ENCODE measurements at places on chromosomes 4 and X.

DNA sequence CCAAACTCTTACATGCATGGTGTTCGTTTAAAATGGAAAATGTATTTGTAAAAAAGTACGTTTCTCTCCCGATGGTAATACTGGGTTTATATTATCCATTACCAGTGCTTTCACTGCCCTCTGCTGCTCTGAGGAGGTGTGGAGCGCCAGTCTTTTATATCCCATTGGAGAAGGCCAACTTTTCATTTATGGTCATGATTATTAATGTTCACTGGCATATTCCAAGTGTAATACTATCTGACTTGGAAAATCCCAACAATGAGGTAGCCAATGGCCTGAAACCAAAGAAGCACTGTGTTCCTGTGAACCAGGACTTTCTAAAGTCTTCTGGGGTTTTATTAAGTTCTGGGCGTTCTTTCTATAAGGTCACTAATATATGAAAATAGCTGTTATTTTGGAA lies 80.7 kb downstream of the SYNPO2 start:
- DNase-seq: no peak

- no peak for DNase-seq
Observed at GRCh38 chr4:2873329-2873728, 29.7 kb downstream of the ADD1 start.

GRCh38 chr4:136751556-136751955 lies 780.7 kb downstream of the PCDH18 start:
- no peak for DNase-seq

DNA sequence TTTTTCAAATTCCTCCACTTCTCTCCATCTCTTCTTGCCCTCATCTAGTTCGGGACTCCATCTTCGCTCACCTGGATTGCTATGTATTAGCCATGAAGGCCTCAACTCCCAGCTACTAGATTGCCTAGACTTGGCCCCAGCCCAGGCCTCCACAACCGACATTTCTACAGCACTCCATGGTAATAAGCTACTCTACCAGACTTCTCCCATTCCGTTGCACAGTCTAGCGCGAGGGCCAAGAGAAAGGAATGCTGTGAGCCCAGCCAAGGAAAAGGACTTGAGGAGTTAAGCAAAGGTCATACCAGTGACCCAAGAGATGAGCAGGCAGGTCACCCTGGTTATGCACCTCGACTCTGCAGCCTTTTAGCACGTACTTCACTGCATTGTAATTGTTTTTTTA lies 75.6 kb downstream of the SOWAHB start:
- DNase-seq: no peak

- no peak for DNase-seq
Observed at GRCh38 chr4:112327965-112328733, 31.0 kb downstream of the ALPK1 start.

DNA sequence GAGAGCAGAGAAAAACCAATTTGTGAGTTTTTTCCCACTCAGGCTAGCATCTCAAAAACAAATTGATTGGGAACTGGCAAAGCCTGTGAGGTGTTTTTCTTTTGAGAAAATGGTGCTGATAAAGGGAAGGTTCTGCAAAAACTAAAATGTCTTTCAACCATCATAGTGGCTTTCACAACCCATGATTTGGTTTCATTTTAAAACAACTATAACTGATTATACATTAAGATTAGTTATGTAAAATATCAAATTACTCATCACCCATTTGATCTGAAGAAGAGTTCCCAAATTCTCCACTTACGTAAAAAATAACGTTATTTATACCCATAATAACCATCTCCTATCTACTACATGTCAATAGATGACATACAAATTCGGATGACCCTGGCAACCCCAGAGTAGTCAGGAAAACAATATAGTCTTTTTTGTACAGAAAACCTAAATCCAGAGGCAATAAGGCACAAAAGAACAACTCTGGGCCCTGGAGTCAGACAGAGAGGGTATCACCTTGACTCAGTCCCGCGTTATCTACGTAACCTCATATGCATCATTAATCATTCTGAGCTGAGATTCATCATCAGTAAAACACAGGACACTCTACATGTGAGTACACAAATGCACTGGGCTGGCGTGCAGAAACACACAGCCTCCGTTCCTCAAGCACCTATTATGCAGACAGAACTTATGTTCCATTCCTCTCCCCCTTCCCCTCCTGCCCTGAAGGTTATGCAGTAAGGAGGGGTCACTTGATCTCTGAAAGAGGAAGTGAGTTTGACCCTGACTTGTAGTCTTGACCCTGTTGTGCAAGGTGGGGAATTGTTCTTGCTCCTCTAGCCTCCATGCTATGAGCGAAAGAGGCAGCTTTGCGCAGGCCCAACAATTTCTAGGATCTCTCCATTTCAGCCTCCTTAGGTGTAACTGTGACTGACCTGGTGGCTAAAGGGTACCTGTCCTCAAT lies 82.2 kb downstream of the SLC9A7 start:
- DNase-seq: no peak

GRCh38 chr4:139913995-139914598 lies 239.9 kb downstream of the MAML3 start:
- no peak for DNase-seq

DNA sequence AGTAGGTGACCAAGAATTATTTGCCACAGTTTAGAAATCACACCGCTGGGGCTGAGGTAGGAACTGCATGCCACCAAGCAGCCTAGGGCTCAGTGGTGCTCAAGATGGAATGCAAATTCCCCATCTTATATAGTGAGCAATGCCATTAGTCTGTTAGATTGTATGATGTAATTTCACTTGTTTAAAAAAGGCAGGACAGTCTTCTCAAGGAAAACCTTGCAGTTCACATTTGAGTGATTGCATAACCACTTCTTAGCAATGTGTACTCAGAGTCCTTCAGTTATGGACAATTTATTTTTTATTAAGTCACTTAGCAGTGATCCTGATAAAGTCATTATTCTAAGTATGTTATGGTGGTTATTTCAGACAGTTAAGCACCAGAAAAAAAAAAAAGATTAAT lies 142.9 kb upstream of the SFRP2 start:
- no peak for DNase-seq

DNA sequence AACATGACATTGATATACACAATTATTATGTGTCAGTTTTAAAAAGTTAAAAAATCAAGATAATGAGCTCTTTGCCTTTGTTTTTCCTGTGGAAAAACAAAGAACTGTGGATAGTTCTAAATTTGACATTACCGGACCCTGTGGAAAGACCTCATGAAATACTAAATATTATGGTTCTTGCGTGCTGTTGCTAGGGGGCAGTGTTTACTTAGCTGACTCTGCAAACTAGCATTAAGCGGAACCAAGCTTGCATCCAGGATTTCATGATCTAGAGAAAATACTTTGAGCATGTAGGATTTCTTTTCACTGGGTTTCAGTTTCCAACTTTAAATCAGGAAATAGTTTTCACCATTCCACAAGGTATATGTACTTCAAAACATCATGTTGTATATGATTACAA lies 33.6 kb downstream of the CLCN4 start:
- no peak for DNase-seq

DNA sequence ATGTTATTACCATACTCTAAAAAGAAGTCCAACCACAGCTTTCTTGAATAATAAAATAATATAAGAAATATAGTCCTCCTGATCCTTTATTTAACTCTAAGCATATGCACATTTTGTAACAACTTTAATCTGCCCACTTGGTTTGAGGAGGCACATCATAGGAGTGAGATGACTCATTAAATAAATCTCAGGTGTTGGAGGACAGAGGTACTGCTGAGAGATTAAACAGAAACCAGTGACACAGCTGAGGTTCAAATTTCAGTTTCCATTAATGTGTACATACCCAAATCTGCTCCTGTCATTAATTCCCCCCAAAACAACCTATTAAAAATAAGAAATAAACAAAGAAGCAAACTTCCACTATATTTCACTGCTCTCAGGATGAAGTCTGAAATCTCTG lies 211.0 kb downstream of the KCTD8 start:
- no peak for DNase-seq

DNA sequence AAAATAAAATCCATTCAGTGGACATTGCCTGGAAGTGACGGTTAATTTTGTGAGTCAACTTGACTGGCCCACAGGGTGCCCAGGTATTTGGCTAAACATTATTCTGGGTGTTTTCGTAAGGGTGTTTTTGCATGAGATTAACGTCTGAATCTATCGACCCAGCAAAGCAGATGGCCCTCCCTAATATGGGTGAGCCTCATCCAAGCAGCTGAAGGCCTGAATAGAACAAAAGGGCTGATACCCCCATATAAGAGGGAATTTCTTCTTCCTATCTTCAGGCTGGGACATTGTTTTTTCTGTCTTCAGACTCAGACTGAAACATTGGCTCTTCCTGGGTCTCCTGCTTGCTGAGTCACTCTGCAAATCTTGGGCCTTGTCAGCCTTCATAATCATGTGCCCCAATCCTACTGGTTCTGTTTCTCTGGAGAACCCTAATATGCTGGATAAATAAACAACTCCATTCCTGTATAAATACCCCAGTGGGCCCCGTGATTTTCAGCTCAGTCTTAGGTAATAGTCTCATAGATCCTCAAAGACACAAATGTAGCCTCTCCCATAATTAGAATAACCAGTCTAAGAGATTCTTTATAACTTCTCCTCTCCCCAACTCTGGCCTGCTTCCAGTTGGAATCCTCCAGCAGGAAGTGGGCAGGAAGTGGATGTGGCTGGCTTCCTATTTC lies 33.1 kb upstream of the DDX3X start:
- no peak for DNase-seq

DNA sequence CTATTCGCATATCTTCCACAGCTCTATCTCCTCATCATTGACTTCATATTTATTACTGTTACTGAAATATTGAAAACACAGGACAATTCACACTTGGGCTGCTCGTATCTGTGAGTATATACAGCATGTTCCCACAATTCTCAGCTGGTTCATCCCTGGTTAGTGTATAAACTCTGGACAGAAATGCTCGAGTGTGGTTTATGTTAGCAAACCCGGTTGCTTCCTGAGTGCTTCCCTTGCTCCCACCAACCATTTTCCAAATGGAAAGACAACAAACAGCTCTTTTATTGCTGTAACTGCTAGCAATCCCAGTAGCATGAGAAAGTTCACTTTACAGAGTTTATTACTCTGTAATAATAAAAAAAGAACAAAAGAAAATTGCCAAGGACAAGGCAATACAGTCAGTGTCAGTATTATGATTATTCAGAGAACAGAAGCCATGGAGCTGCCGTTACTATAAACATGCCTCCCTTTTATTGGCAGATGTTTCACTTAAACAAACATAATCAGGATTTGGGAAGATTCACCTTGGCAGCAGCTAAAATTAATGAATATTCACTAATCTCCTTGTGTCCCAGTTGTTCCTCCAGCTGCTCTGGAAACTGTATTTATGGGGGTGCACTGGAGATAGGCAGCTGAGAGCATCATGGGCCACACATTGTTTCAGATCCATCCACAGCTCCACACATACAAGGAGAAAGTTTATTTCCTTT lies 134.1 kb upstream of the GUCY1A1 start:
- no peak for DNase-seq

GRCh38 chr4:38857354-38858096 lies 908 bp upstream of the TLR6 start:
- peak; percentile 74 for DNase-seq

- DNase-seq: no peak
Observed at GRCh38 chrX:150616179-150616862, 47.9 kb downstream of the MTM1 start.
